ENCODE measurements at places on chromosomes 2 and 18.

- no peak for DNase-seq
Observed at GRCh38 chr2:107197594-107198294, 311.8 kb upstream of the ST6GAL2 start.

GRCh38 chr18:62610351-62610700, 87.5 kb downstream of the ZCCHC2 start:
- DNase-seq = no peak

- no peak for DNase-seq
Observed at GRCh38 chr18:10239103-10239502, 215.3 kb upstream of the APCDD1 start.

DNA sequence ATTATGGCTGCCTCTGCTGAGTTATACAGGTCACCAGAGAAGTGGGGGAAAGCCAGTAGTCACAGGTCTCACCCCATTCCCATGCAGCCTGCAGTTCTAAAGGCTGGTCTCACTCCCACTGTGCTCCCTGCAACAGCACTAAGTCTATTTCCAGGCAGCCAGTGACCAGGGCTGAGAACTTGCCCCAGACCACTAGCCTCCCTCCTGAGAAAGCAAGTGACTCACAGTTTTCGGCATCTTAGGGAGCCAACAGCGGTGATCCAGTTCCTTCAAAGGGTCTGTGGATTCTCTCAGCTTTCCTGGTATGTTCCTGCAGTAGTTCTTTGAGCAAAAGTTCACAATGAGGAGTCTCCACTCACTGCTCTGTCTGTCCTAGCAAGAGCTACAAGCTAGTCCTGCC, 329.6 kb upstream of the MAP2 start:
- no peak for DNase-seq

DNA sequence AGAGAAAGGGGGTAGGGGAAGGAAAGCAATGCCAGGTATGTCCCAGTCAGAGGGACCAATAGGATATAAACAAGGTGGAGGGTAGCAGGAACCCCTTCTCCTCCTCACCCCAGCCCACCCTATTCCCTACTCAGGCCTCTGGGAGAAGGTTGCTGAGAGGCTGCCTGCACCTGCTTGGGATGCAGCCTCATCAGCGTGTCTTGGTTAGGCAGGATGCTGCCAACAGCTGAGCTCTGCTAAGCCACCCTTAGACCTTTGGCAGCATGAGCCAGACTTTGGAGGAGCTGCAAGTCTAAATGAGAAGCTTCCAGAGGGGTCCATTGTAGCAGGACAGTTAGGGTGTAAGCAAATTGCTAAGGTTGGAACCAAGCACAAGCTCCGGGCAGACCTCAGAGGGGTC, 38.2 kb upstream of the CAB39 start:
- no peak for DNase-seq

GRCh38 chr2:40341198-40341597, 110.7 kb downstream of the SLC8A1 start:
- no peak for DNase-seq

- DNase-seq = no peak
Observed at GRCh38 chr18:57813245-57813644, 10.1 kb upstream of the ATP8B1 start.

- no peak for DNase-seq
Observed at GRCh38 chr2:181857483-181857882, 34.0 kb upstream of the ITPRID2 start.

DNA sequence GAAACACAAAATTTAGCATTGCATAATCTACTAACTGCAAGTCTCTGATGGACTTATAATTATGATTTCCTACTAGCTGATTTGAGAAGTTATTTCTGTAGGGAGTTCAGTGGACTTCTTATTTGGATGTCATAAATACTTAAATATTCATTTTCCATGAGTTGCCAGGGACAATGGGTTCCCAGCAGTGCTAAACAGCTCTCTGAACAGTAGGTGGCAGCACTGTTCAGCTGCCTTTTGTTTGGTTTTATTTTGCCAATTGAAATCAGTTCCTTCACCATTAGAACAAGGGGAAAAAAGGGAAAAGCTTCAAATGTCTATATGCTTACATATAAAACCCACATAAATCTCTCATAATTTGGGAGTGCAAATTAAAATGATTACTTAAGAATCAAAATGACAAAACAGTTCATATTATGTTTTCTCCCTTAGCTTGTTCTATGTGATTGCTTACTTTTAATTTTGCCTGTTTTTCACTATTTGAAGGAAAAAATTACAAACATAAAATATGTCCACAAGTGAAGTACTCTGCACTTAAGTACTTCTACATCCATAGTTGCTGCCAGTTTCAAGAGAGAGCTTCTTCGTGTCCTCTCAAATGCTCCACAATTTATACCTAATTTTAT, 898.9 kb downstream of the CPS1 start:
- no peak for DNase-seq

- DNase-seq = no peak
Observed at GRCh38 chr2:237500681-237501424, 13.8 kb downstream of the MLPH start.

GRCh38 chr2:174791746-174792280, 27.5 kb upstream of the CHRNA1 start:
- no peak for DNase-seq

DNA sequence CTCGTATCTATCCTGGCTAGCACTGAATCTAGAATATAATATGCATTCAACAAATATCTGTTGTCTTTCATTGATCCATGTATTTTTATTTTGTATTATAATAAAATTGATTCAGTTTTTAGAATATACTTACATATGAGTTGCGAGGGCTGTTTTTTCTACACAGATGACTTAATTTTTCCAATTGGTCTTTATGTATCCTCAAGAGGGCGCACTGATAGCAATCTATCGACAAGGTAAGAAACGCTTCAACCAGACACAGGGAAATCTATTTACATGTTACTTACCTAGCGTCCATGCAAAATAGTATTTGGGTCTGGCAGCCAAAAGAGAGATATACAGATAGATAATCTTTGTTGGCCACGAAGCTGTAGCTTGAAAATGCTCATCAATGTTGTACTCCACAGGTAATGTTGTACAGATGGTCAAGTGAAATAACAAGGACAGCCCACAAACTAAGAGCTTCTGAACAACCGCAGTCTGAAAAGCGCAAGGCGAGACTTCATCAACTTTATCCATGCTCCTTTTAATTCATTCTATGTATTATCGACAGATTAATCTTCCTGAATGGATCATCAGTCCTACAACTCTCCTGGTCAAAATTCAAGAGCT, 35.5 kb upstream of the KIDINS220 start:
- no peak for DNase-seq

DNA sequence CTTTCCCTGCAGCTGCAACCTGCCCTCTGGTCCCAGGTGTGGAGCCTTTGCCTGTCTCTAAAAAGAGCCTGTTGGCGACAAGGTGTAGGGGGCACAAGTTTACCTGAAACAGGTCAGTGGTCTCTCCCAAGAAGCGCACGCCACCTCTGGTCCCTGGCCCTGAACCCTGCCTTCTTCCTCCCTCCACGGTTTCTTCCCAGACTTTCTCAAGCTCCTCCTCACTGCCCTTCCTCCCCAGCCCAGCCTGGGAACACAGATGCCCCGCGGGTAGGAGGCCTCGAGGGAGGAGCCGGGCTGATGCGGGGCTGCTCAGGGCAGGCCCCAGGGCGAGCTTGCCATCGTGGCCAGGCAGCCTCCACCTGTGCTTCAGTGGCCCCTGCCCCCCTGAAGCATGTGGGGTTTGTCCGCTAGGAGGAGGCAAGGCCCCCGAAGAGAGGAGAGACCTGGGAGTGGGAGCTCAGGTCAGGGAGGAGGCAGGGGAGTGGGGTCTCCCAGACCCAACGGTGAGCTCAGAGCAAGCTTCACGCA, 89.5 kb downstream of the SMAD7 start:
- DNase-seq = no peak

GRCh38 chr18:46293742-46294181, 189.6 kb downstream of the HAUS1 start:
- DNase-seq = no peak

GRCh38 chr2:114542695-114543094, 100.3 kb downstream of the DPP10 start:
- no peak for DNase-seq

DNA sequence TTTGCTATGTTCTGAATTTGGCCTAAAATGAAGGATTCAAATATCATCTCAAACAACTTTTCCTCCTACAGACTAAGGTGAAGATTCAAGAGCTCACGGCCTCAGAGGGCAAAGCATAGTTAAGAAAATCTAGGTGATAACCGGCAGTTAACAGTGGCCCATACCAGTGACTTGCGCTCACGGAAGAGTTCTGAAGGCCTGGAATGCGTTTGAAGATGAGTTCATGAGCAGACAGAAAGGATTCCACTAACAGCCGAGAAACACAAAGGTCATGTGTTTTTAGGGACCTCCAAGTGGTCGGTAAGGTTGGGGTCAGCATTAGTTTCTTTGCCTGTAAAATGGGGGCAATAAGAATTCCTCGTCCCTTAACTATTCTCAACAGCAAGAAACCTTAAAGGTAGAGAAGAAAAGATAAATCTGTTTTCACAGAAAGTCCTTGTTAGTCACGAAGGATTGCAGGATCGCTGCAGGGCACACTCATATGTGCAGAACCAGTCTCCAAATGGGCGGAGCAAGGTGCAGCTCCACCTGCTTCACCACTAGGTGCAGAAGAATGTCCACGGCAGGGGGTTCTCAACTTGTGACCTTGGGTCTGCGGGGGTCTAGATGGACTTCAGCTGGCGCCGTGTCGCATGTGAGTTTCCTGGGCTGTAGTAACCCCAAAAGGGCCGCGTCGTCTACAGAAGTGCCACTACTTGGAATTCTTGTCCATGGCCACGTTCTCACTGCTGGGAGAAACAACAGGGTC, 708 bp upstream of the RPIA start:
- DNase-seq = no peak

- DNase-seq = no peak
Observed at GRCh38 chr18:68391801-68392200, 323.1 kb downstream of the TMX3 start.

DNA sequence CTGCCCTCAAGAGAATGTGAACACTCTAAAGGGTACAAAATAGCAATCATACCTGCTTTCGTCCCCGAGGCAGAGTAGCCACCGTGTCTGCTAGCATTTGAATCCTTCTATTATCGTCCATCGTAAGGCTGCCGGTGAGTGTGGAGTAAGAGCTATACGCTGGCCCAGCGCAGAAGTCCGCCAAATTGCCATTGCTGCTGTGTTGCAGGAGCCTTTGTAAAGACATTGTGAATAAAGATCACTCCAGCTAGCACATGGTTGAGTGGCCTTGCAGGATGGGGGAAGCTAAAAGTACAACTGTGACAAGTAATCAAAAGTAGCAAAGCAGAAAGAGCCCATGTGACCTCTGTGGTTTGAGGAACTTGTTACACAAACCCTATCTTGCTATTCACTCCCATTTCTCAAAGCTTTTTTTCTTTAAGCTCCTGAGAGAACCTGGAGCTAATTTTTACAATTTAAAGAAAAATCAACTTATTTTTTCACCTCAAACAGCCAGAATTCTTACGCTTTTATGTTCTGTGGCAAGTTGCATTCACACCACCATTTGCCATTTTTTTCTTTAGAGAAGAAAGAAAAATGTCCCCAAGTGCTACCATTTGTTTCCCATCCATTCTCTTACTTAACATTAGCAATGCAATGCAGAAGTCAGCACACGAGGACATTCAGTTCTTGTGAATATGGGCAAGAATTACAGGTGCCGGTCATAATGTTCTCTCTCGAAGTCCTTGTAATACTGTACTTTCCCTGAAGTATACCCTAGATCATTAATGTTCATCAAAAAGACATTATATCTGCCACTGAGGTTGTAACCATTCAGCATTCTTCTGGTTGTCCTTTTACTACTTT, at the start of gene CYTIP:
CYTIP (minus strand) TSS at position 295 of the 846 bp plus-strand sequence; CDS start at position 226, 69 bp downstream.
- peak; percentile 88 for DNase-seq

DNA sequence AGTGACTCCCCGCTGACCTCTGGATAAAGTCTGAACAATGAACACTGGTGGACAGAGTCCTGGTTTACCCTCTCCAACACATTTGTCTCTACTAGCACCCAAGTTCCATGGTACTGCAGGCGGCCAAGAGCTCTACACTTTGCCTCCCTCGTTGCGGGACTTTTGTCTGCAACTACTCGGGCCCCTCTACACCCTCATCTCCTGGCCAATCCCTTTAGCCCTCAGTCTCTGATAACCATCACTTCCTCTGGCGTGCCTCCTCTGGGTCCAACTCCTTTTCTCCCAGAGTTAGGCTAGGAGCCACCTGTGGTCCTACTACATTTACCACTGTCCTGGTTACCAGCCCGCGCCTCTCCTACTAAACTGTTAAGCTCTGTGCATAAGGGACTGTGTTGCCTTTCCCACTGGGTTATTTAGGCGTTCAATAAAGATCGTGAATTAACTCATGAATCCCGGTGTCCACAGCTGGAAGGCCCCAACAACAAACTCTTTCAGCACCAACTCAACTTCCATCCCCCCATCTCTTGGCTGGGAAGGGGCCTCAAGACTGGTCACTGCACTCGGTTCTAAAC, 757 bp downstream of the HDHD2 start:
- no peak for DNase-seq

- no peak for DNase-seq
Observed at GRCh38 chr2:9885036-9885684, 41.9 kb downstream of the TAF1B start.

DNA sequence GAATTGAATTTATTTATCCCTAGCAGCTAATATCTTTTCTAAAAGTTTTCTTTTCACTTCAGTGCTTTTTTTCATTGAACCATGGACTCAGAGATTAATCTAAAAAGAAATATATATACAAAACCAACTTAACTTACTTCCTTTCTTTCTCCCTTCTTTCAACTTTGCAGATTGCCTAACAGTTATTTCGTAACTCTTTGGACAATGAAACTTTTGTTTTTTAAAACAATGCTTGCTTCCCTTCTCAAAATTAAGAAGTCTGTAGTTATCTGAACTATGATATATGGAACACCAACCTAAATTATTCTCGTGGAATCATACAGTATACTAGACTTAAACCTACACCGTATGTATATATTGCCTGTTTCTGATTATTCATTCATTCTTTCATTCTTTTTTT, 62.9 kb downstream of the MIB1 start:
- DNase-seq = no peak

DNA sequence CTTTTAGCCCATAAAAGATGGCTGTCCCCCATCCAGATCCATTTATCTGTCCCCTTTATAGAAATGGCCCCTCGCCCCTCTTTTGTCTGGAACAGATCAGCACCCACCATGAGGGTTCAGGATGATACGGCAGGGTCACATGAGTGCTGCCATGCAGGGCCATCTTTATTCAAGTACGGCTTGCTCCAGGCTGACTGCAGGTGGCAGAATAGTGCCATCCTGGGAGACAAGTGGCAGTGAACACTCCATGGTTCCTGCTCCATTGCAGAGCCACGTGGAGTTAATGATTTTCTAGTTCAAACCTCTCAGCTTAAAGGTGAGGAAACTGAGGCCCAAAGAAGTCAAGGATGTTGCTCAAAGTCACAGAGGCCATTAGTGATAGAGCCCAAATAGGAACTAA, 180.6 kb downstream of the CLIP4 start:
- no peak for DNase-seq

GRCh38 chr2:234974501-234975385, 22.9 kb downstream of the SH3BP4 start:
- DNase-seq = no peak

GRCh38 chr2:40844353-40845277, 392.7 kb upstream of the SLC8A1 start:
- DNase-seq = no peak

Measured in activated CD8-positive, alpha-beta memory T cell treated with anti-CD3 and anti-CD28 coated beads for 24 hours (primary cell).